ENCODE measurements at places on chromosomes 11 and 22.
A peak's percentile ranks its signal among the peaks of the same experiment; 100 is the strongest.

DNA sequence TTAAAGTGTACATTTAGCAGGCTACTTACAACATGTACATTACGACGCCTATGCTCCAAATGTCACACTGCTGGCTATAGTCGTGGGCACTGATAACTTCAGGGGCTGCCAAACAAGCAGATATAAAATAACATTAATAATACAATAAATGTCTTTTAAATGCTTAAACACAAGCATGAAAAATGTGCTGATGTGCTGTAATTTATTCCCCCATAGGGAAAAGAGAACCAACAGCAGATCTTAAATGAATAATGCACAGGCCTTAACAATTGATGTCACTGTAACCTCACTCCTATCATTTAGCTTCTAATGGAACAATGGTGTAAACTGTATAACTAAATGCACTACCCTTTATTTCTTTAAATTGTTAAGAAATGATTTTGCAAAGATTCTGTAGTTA, 153.4 kb downstream of the STK33 start:
- DNase-seq = no peak

- DNase-seq = no peak
Observed at GRCh38 chr11:43508511-43508918, 149.8 kb downstream of the TTC17 start.

DNA sequence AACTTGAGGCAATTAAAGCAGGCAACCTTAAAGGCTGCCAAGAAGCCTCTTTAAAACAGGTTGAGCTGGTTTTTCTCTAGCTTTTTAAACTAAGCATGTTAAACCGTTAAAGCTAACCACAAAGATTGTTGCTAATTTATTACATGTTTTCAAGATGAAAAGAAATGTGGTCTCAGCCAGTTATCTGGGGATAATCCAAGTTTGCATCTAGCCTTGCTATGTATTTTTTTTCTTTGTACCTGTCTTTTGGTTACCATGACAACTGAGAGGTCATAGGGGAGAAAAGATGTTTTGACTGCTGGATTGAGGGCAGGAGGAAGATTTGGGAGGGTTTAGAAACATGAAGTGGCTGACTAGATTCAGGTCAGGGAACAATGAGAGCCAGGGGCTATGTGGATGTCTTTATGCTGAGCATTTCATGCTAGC, 19.2 kb upstream of the PGM2L1 start:
- peak; percentile 78 for DNase-seq

DNA sequence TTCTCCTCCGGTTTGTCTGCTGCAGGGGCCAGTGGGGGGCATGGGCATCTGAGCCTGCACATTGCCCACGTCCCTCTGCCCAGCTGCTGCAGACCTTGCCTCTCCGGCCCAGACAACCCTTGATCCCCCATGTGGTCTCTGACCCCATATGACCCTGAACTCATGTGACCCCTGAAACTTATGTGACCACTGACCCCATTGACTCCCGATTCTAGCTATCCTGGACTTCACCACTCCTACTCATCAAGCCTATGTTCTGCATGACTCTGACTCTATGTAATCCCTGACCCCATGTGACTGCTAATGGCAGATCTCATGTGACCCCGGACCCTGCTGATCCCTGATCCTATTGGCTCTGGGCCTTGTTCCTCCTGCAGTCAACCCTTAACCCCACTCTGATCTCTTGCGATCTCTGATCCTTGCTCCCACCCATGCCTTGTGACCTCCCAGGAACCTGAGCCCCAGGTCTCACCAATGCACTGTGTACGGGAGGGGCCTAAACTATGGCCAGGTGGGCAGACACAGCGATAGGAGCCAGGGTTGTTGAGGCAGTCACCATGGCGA, 5.7 kb downstream of the LTBP3 start:
- no peak for DNase-seq

DNA sequence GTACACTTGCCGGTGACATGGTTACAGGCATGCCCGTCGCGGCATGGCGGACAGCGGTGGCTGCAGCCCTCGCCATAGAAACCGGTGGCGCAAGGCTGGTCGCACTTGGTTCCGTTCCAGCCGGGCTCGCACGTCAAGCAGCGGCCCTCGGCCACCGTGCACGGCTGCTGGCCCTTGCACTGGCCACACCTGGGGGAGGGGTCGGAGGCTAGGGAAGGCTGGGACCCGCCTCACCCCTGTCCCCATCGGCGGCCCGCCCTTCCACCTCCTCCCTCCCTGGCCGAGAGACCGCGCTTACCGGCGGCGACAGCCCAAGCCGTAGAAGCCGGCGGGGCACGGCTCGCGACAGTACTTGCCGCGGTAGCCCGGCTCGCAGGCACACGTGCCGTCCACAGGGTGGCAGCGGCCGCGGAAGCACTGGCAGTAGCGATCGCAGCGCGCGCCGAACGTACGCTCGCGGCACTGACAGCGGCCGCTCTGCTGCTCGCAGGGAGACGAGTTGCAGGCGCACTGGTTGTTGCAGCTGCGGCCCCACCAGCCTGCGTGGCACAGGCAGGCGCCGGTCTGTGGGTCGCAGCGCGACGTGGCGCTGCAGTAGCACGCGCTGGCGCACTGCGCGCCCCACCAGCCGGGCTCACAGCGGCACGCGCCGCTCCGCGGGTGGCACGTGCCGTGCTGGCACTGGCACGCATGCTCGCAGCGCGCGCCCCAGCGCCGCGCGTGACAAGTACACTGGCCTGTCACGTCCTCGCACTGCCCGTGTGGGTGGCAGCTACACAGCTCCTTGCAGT, 6.7 kb downstream of the SCARF2 start:
- DNase-seq = peak; percentile 84

- DNase-seq = peak; percentile 84
Observed at GRCh38 chr11:75867778-75868374, 52.9 kb downstream of the UVRAG start.

DNA sequence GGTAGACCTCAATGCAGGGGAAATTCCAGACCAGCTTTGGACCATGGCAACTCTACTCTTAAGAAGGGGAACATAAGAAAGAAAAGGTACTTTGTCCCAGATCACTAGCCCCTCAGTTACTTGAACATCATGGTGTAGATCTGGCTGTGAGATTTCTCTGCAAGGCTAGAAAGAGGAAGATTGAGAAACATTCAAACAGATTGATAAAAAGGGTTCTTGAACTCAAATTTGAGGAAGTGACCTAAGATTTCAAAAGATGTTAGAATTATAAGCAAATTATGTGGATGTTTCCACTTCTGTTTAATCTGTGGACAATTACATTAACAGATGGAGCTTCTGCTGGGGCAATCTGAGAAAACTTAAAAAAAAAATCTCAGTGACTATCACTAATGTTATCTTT, 21.8 kb upstream of the UPB1 start:
- no peak for DNase-seq

- DNase-seq = no peak
Observed at GRCh38 chr11:26995701-26996460, 2.0 kb downstream of the FIBIN start.

- no peak for DNase-seq
Observed at GRCh38 chr11:99960536-99960935, 726.6 kb upstream of the ARHGAP42 start.
